ENCODE measurements at places on chromosomes 2 and 18.

DNA sequence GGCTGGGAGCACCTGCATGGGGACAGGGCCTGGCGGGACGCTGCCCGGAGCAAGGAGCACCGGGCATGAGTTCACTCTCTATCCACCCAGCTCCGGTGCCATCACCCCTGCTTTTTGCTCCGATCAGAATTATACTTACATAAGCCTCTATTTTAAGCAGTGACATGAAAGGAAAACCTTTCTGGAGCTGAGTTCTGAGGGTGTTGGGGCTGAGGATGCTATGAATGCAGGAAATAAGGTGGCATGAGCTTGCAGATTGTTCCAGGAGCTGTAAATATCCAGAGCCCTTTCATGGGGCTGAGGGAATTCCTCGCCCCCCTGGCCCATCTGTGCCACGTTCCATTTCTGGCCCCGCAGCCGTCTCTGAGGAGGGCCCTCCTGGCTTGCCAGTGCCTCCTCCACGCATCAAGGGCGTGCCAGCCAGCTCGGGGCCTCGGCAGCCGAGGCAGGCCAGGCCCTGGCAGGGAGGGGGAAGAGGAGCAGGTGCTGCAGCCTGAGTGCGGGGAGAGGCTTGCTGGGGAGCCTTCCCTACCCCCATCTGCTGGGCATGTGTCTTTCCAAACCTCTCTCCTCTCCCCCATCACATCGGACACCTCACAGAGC lies 91.7 kb upstream of the MCFD2 start:
- no peak for DNase-seq

DNA sequence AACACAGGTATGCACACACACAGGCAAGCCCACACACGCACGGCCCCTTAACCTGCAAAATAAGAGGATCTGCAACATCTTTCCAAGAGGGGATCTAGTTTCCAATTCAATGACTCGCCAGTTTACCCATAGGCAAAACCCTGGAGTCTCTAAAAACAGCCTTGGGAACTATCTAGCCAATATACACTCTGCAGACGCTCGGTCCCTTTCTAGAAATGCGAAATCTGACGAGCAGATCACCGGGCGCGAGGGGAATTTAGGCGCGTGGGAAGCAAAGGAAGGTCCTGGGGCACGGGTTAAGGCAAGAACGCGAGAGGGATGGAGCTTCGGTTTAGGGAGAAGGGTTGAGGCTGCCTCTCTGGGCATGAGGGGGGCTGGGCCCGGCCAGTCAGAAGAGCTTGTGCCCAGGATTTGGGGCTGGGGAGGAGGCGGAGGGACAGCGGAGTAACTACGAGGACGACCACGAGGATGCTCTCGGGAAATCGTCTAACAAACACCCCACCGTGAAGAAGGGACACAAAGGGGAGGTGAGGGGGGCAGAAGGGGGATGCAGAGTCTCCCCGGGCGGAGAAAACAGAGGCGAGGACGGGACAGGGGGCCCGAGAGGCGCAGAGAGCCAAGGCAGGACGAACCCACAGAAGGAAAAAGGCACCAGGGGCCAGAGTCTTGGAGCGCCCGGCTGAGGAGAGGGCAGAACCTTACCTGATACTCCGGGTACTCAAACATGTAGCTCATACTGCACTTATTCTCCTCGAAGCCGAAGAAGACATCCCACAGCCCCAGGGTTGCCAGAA lies 542 bp downstream of the PGAP1 start:
- peak; percentile 31 for DNase-seq

DNA sequence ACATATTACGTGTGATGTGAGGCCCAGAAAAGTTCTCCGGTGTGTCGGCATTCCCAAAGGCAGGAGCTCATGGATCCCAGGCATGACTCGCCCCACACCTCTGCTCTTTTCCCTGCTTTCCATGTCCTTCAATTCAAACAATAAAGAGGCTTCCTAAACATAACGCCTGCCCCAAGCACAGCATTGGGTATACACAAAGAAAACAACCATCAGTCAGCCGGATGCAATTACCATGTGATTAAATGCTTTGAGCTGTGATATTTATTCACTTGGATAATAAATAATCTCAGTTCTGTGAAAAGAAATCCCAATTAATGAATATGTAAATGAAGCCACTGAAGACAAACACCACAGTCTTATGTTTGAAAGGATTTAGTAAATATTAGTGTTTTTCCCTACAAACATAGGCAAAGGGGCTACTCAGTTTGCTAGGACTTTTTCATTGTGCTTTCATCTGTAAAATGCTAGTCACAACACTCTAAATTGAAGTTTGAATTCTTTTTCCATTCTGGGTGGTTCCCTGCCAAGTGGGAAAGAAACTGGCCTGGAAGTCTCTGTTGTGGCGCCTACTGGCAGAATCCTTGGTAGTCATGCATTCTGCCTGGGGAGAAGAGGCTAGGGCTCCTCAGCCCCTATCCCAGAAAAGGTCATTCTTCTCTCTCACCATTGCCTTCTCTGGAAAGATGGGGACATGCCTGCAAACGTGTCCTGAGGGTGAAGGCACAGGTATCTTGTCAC lies 144.7 kb downstream of the COL6A3 start:
- no peak for DNase-seq

- no peak for DNase-seq
Measured at GRCh38 chr2:102158011-102158755, 15.6 kb downstream of the IL1R1 start.

GRCh38 chr2:45813003-45813941 lies 161.8 kb downstream of the PRKCE start:
- no peak for DNase-seq

- DNase-seq, result no peak
Measured at GRCh38 chr18:11906926-11907874, 917 bp downstream of the MPPE1 start.

DNA sequence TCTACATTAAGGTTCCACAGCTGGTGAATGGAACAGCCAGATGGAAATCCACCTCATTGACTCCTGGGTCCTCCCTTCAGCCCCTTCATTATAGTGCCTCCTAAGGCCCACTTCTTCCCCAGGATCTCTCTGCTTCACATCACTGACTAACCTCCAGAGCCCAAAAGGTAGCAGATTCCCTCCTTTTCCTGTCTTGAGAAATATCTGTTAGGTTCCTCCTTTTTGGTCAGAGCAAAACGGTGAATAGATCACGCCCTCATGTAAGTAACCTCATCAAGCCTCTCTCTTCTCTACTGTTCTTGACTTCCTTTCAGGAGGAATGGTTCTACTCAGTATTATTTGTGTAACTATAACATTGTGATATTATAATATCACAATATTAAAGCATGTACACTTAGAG lies 155.0 kb upstream of the SRD5A2 start:
- DNase-seq, result no peak

DNA sequence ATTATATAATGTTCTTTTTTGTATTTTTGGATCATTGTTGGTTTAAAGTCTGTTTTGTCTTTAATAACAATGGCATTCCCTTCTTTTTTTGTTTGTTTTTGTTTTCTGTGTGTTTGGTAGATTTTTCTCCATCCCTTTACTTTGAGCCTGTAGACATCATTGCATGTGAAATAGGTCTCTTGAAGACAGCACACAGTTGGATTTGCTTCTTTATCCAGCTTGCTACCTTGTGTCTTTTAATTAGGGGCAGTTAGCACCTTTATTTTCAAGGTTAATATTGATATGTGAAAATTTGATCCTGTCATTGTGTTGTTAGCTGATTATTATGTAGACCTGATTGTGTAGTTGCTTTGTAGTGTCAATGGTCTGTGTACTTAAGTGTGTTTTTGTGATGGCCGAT lies 235.7 kb downstream of the KCNJ3 start:
- no peak for DNase-seq

- DNase-seq, result no peak
Measured at GRCh38 chr2:20130821-20131645, 79.6 kb upstream of the LAPTM4A start.

DNA sequence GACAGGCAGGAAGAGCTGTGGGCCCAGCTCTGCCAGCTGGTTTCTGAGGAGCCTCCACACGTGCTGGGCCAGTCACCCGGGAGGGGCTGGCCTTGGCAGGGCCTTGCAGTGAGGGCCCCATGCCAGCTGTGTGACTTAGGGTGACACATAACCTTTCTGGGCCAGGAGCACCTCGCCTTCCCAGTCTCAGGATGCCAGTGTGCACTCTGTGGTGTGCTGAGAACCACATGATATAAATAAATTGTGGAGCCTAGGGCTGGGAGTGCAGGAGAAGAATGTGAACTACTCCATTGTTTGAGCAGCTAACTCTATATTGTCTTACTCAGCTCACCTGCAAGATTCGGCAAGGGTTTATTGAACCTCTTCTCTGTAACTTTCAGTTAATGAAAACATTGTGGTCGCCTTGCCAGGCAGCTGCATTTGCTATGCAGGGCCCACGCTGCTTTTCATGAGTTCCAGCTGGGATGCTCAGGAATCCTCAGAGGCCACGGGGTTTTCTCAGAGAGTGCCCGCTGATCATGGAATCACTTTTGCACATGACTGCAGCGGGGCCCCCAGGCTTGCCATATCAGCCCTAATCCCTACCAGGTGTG lies 222.3 kb downstream of the SH3RF3 start:
- DNase-seq, result no peak

GRCh38 chr18:32891797-32892196 lies 119.0 kb upstream of the KLHL14 start:
- no peak for DNase-seq

DNA sequence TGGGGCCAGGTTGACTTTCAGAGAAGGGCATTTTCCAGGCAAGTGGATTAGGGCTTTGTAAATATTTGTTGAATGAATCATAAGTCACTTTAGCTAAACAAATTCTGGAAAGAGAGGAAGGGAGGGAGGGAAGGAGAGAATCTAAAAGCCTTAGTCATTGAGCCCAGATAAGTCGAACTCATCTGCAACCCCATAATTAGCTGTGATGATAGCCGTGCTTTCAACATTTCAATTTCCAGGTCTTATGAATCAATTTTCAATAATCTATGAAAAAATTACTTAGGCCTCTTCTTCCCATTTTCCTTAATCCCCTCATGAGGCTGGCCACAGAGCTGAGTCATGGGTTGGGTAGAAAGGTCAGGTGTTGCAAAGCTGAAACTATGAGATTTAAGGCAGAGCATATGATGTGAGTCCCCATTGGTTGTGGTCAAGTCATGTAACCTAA lies 111.9 kb upstream of the MAPRE2 start:
- DNase-seq, result peak; percentile 68

GRCh38 chr2:46923041-46923528 lies 7.5 kb upstream of the MCFD2 start:
- no peak for DNase-seq

GRCh38 chr2:137942833-137943677 lies 21.2 kb upstream of the HNMT start:
- DNase-seq, result no peak

DNA sequence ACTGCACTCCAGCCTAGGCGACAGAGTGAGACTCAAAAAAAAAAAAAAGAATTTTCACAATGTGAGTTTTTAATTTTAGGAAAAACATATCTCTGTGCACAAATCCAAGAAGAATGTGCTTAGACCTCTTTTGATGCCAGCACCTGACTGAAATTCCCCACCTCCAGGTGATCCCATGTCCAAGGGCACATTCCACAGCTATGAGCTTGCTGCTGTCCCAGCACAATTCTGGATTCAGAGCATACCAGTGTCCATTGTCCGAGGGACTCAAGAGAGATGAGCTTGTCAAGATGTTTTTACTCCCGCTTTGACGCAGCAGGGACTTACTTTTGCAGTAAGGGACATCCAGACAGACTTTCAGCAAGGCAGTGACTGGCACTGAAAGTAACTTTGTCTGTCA lies 489.1 kb upstream of the ACVR2A start:
- DNase-seq, result no peak

GRCh38 chr2:25671622-25672021 lies 1.8 kb downstream of the DTNB start:
- peak; percentile 81 for DNase-seq

GRCh38 chr18:9594823-9595596 lies 19.3 kb downstream of the PPP4R1 start:
- no peak for DNase-seq

DNA sequence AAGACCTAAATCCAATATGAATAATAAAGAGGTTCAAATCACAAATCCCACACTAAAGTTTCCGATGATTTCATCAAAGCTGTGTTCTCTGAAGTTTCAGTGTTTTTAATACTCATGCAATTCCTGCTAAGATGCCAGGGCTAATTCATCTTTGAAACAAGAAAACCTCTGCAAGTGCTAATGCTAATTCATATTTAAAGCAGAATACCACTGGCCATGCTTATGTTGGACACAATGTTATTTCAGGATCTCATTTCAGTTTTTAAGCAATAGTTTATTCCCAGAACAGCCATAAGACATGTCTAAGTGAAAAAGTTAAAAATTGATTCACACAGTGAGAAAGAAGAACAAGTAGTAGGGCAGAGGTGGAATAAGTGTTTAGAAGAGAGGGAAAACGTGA lies 62.8 kb downstream of the GRB14 start:
- no peak for DNase-seq

DNA sequence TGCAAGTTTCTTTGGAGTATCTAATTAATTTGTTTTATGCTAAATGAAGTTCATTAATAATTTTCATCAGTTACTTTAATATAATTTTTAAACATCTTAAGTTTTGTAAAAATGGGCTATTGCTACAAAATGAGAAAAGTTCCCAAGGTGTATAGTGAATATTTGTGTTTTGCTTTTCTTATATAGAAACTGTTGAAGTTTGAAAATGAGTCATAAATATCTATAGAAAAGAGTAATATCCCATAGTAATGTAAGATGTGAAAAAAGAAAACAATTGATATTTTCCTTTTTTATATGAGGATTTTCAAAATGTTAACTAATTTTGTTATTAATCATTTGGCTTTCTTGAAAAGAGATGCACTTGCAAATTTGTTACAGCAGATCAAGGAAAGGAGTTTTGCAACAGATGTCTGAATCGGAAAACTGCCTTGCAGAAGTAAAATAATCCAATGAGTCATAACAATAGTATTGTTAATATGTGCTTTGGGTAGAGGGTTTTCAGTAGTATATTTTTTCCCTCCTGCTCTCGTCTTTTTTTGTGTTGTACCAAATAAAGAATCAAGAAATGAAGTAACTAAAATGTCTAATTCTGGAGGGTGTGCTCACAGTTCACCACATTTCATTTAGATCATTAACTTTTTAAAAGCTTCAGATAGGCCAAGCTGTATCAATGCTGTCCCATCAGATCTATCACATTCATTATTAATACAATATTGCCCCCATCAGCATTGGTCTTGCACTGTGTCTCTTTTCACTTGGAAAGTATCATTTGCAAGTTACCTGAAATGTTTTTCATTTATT lies 15.5 kb downstream of the DUSP19 start:
- DNase-seq, result no peak

- DNase-seq, result no peak
Measured at GRCh38 chr2:239678186-239678490, 277.3 kb upstream of the HDAC4 start.

- no peak for DNase-seq
Measured at GRCh38 chr2:148493822-148494563, 150.6 kb upstream of the EPC2 start.

DNA sequence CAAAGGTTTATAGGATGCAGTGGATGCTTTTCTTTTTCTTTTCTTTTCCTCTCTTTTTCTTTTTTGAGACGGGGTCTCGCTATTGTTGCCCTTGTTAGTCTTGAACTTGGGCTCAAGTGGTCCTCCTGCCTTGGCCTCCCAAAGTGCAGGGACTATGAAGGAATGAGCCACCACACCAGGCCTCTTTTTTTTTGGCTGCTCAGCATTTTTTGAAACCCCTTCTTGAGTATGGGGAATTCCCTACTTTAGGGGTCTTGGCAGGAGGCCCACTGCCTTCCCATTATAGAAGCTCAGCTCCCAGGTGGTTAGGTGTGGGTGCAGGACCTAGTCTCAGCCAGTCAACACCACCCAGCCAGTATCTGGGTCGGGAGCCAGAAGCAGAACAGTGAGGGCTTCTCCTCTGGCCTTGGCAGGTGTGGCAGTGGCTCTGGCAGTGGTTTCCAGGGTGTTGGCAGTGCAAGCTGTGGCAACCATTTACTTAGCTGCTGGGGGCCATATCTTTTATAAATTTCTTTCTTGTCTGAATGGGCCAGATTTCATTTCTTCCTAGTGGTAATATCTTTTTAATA lies 51.4 kb upstream of the ACYP2 start:
- DNase-seq, result no peak

Data from T47D (cell line).